ENCODE measurements at places on chromosomes 16 and 17.

GRCh38 chr17:50426472-50426782, 409 bp downstream of the ACSF2 start:
- DNase-seq, result no peak

- DNase-seq, result no peak
These were observed 6.0 kb downstream of the ABCC1 start for GRCh38 chr16:15955425-15955824.

GRCh38 chr17:32486701-32487472, at the start of gene CDK5R1:
CDK5R1 (plus strand) TSS chr17:32486993; CDS start chr17:32487621, 628 bp downstream.
- peak; percentile 63 for DNase-seq

DNA sequence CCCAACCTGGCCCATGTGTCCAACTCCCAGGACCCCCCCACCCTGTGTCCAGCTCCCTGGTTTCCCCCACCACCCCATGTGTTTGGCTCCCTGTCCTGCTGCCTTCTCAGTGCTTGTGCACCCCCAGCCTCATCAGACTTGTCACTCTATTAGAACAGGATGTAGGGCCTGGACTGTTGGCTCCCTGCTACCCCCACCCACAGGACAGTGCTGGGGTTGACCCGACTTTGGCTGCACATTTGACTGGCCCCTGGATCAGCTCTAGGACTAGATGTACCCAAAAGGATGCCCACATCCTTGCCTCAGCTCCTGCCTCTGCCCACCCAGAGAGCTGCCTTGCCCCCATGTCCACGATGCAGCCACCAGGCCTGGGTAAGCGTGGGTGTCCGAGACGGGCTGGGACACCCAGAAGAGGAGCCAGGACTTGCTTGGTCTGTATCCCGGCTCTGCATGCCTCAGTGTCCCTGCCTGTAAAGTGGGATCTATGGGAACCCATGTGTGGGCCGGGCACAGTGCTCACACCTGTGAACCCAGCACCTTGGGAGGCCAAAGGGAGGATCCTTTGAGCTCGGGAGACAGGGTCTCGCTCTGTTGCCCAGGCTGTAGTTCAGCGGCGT, 1.5 kb upstream of the CCDC57 start:
- no peak for DNase-seq

DNA sequence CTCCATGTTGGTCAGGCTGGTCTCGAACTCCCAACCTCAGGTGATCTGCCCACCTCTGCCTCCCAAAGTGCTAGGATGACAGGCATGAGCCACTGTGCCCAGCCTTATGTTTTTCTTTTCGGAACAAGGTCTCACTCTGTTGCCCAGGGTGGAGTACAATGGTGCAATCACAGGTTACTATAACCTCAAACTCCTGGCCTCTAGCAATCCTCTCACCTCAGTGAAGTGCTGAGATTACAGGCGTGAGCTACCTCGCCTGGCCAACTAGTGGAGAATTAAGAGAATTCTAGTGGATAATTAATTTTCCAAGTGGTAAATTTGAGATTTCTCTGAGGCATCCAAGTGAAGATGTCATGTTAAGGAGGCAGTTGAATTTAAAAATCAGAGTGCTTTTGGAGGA, 2.9 kb upstream of the FBXO47 start:
- DNase-seq, result no peak

GRCh38 chr16:74623214-74623838, 16.4 kb upstream of the GLG1 start:
- no peak for DNase-seq

- no peak for DNase-seq
These were observed 70.3 kb downstream of the KLHDC4 start for GRCh38 chr16:87695534-87695933.

Measured in T-helper 1 cell (primary cell).